ENCODE measurements at places on chromosomes 2 and 18.
A peak's percentile ranks its signal among the peaks of the same experiment; 100 is the strongest.

GRCh38 chr2:26503231-26503880, 25.4 kb upstream of the OTOF start:
- DNase-seq = peak; percentile 91

- DNase-seq = no peak
Measured at GRCh38 chr2:236017446-236017845, 150.7 kb downstream of the GBX2 start.

DNA sequence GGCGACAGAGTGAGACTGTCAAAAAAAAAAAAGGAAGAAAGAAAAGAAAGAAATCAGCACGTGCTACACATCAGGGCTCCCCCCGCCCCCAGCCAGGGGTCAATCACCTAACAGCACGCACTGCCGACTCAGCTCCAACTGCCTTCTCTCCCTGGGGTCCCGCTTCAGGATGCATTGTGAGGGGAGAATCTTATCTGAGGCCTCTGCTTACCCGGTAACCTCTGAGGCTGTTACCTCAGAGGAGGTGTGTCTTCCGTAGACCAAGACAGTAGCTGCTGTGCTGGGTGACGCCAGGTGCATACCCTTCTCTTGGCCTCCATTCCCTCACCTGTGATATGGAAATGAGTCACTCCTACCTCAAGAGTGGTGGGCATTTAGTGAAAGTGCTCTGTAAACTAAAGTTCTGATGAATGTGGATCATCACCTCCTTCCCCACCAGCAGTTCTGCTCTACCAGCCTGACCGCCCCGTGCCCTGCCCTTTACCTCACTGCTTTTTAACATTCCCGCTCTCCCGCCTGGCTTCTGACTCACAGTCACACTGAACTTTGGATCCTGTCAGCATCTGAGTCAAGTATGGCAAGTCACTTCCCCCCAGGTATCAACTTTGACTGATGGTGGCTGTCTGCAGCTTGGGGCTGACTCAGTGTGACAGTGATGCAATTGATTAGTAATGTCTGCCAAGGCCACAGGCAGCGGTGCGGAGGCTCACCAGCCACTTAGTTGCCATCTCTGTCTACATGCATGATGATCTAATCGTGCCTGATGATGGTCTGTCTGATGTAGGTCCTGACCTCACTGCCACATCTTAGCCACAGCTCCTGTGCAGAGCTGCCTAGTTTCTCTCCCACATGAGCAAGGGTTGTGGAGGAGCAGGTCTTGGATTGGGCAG, 20.1 kb downstream of the ARID5A start:
- DNase-seq = peak; percentile 92

DNA sequence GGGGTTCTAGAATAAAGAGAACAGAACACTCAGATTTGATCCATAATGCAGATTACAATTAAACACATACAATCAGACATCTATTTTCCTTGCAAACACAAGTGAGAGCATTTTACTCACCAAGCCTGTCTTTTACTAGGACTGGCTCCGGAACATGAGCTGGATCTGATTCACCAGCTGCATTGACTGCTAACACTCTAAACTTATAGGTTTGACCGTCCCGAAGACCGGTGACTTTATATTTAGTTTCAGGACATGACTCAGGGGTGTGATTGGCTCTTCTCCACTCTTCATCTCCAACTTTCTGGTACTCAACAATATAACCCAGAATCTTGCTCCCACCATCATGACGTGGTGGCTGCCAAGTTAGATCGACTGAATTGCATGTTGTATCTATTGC, 112.4 kb downstream of the PLEKHA3 start:
- DNase-seq = no peak

DNA sequence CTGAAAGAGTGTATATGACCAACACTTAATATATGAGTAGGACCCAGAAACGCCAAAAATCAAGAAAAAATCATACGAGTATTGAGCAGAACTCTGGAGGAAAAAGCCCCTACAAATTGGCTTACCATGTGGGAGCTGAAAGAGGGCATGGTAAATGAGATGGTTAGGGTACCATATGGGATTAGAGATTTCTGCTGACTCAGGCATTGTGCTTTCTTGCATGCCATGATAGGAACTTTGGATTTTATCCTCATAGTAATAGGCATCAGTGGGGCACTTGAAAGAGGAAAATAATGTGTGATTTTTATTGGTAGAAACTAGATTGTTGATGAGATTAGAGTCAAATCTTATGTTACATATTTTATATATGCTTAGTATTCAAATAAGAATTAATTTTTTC, 271.1 kb downstream of the CBLN2 start:
- no peak for DNase-seq

DNA sequence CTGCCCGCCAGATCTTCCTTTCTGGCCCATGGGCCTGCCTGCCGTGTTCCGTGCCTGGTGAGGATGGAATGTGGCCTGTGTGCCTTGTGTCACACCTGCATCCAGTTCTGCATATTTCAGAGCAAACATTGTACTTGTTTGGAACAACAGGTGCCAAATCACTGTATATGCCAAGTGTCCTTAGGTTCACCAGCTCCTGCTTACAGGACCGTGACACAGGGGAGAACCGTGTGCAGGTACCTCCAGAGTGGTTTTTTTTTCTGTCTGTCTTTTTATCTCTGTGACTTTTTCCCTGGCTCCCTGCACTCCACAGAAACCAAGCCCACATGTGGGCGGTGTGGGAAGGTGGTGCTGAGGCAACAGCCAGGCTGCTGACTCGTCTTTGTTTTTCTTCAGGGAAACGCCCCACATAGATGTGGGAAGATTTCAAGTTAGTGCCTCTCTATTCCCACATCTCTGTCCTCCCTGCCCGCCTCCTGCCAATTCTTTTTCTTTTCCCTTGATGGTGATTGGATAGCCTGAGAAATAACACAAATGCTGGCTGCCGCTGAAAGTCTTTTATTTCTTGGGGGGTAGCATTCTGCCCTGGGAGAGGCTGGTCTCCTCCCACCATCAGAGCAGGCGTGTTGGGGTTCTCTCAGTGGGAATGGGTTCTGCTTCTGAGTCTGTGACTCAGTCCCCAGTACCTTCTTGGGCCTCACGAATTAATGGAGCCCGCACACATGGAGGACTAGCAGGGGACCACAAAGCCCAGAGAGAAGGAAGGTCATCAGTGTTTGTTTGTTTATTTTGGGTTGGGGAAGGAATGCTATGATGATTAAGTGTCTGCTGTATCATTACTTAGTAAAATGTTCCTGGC, 21.4 kb downstream of the GRHL1 start:
- DNase-seq = peak; percentile 39

GRCh38 chr2:119606674-119607073, 62.4 kb downstream of the CFAP221 start:
- DNase-seq = no peak

- DNase-seq = no peak
Measured at GRCh38 chr2:44879269-44880124, 62.0 kb upstream of the SIX3 start.

DNA sequence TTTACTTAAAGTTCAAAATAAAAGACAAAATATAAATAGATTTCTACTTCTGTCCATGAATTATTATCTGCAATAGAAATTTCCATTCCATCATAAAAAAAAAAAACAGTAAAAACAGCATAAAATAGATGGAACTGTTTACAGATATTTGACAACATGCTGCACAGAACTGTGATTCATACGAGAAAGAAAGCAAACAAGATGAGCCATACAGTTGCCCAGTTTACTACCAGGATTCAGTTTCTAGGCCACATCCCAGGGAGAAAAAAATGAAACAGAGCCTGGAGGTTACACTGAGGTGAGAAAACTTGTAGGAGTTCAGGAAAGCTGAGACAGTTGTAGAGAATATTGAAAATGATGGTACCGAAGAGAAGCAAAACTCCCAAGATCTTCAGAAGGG, 1426.9 kb upstream of the ACVR2A start:
- no peak for DNase-seq
